ENCODE measurements at places on chromosomes 2 and 18.

DNA sequence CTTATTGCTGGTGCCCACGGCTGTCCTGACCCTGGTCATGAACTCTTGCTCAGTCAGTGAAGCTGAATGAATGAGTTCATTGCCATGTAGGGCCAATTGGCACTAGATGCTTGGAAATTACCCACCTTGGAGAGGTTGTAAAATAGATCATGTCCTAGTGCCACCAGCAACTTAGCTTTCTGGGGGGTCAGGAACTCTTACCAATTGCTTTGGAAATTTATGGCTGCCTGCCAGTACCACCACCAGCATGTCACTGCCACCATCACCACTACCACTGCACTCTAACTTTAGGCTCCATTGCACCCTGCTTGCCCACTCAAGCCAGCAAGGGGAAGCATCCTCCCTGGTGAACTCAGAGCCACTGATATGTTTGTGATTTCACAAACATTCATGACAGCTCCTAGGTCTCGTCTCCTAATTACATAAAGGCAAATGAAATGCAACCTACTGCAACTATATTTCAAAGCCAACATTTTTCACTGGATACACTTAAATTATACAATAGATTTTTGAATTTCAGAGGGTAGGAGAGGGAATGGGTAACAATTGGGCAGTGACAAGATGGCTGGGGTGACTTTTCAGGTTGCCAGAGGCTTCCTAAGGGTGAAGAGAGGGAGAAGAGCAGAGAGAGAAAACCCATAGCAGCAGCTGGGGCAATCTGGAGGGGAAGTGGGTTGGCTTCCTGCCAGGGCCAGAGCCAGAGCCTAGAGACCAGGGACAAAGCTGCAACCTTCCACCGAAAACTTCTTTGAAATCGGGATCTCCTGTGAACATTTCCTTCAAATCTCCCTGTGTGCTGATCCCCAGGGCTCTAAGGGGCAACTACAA lies 3.5 kb upstream of the EMILIN1 start:
- peak; percentile 52 for DNase-seq

- DNase-seq = peak; percentile 77
Measured at GRCh38 chr2:199704358-199705238, 146.4 kb downstream of the FTCDNL1 start.

DNA sequence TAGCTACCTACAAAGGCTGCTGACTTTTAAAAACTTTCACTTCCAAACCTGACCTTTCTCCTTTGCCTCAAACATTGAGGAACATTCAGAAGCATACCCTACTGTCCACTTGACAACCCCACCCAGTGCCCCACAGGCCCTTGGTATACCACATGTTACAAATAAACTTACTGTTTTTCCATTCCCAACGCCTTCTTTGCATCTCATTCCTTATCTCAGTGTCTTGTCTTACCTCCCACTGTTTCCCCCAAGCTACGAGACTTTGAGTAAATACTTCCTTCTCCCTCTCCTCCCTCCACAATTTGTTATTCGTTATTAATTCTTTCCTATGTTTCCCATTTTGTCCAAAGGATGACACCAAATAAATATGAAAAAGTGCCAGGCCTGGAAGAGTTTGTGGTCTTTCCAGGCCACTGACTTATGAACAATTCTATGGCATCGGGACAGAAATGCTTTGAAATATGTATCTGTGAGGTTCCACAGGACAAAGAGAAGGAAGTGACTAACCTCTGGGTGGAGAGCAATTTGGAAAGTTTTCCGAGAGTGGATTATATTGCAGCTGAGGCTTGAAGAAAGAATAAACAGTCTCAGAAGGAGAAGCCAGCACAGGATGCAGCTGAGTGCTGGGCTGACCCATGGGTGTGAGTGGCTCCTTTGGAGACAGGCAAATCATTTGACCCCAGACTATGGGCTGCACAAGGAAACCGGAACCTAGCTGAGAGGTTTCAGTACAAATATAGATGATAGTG lies 409.0 kb downstream of the LPIN1 start:
- DNase-seq = no peak

GRCh38 chr2:168766600-168766999 lies 35.8 kb upstream of the NOSTRIN start:
- no peak for DNase-seq

DNA sequence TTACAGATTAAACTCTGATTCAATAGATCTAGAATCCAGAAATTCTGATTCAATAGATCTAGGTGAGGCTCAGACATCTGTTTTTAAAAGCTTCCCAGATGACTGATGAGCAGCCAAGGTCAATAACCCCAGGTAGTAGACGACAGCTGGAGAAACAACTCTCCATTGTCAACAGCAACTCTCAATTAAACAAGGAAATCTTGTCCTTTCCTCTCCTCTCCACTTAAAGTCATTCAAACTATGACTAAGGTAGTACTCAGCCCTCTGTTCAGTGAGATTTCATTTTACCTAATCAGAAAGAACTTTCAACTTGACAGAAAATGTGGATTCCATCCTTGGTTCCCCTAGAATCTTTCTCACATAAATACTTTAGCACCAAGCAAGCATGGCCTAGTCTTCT lies 94.6 kb upstream of the SCG2 start:
- no peak for DNase-seq

- DNase-seq = no peak
Measured at GRCh38 chr2:23859234-23859633, 67.7 kb downstream of the ATAD2B start.

- no peak for DNase-seq
Measured at GRCh38 chr2:26363958-26364357, 17.4 kb upstream of the ADGRF3 start.

DNA sequence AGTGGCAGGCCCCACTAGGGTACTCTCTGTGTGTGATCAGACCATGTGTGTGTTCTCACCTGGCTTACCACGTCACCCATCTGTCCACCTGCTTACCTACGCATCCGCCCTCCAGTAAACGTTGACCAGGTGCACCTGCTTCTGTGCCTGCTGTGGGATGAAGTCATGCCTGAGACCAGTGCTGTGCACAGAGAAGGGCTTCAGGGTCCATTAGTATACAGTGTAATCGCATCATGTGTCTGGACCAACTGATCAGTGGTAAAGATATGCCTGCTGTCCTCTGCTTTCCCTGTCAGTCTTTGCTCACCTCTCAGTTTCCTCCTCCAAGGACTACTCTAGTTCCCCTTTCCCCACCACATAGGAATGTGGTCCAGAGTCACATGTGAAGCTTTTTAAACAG lies 109.3 kb downstream of the FHOD3 start:
- no peak for DNase-seq

DNA sequence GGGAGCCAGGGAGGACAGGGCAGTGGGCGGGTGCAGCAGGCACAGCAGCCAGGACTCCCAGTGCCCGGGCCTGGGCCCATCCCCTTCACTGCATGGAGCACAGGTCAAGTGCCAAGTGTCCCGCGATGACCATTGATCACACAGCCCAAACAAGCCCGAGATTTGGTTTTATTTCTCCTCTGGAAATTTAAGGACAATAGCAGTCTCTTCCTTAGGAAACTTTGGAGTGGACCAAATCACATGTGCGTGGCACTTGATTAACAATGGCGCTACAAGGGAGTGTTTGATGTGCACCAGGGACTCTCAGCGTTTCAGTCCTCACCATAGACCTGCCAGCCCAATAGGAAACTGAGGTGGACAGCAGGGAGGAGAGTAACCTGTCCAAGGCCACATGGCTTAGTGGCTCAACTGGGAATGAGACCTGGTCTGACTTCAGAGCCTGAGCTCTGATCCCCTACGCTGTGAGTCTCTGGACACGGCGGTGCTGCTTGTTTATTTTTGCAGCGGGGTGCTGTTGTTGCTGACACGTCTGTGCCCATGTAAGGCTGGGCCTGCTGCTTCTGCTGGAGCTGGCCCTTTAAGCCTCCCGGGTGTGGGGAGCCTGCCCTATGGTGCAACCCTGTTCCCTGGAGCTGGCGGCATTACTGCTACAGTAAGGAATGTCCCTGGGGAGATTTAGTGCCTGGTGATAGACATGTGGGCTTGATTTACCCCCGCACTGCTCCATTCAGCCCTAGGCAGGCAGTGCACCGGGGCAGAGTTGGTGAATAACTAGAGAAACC lies 194.2 kb downstream of the INHBB start:
- no peak for DNase-seq

DNA sequence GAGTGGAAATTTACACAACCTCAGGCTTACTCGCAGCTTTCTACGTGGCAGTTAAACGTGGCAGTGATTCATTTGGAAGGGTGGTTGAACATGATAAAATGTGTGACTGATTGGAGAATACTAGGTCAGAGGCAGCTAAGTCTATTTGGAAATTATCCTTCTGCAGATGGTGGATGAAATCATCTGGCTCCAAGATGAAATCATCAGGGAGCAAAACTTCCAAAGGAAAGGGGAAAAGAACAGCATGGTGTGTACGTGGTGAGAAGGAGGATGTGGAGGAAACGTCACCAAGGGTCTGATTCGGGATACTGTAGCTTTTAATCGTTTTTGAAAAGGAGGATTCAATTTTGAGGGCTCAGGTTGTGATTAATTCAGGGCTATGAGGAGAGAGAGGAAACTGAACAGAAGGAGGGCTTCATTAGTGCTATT lies 47.9 kb downstream of the COL3A1 start:
- no peak for DNase-seq

- DNase-seq = no peak
Measured at GRCh38 chr2:159936471-159936870, 125.9 kb downstream of the PLA2R1 start.

Data from suppressor macrophage treated with lipopolysaccharide for 4 hours (primary cell).